ENCODE measurements at places on chromosomes 13 and 19. TPM values are rescaled to one million over a fixed set of nuclear protein-coding genes. Genes with fewer than 3 reads are reported as not detected.

GRCh38 chr13:74644229-74644628, 510.0 kb upstream of the KLF12 start:
- peak; percentile 4 for DNase-seq

- DNase-seq = no peak
Observed at GRCh38 chr19:52527956-52528351, 486 bp downstream of the ZNF808 start.

DNA sequence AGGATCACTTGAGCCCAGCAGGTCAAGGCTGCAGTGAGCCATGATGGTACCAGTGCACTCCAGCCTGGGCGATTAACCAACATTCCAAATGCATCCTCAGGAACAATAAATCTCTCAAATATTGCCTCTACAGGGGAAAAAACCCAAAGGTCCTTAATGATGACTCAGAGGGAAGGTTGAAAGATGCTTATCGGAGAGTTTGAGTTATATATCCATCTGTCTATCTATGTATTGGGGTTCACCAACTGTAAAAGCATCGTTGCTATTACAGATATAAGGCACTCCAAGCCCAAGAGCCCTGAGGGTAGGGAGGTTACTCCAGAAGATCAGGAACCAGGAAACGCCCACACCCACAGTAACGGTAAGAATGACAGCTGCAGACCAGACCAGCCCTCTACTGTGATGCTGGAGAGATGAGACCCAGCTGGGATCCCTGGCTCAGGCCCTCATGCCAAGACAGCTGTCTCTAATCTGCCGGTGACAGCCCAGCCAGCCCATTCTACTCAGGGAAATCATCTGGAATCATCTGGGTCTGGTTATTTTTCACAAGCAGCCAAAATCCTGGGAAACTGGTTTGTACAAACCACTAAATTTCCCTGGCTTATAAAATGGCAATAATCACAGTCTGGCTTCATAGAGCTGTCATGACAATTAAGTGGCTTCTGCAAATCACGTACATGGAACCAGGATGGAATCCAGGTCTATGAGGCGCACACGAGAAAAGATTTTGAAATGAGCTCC, 23.8 kb downstream of the TEX101 start:
- peak; percentile 97 for DNase-seq

GRCh38 chr13:72647422-72647821, 80.0 kb downstream of the MZT1 start:
- no peak for DNase-seq

- DNase-seq = no peak
Observed at GRCh38 chr13:94480672-94481145, 1.2 kb upstream of the DCT start.

ELSPBP1 gene
- total RNA-seq = not detected

GRCh38 chr13:37652596-37652995, 54.0 kb upstream of the POSTN start:
- DNase-seq = peak; percentile 31

COG6 gene
- 14.1 TPM for total RNA-seq

DNA sequence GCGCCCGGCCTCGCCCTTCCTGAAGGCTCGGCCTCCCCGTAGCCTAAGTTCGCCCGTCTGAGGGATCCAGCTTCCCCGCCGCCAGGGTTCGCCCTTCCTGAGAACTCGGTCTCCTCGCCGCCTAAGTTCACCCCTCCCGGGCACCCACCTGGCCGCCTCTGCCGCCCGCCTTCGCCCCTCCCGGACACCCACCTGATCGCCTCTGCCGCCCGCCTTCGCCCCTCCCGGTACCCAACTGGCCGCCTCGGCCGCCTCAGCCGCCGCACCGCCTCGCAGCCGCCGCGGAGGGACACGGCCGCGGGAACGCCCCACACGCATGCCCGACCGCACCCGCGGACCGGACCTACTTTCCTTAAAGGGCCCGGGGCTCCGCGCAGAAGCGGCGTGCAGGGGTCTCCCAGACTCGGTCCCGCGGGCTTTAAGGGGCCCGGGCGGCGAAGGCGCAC, at the start of gene MOB3A:
MOB3A (minus strand) TSS at position 293 of the 446 bp plus-strand sequence. CDS start 17,766 bp downstream, outside the sequence.
- peak; percentile 73 for DNase-seq

DNA sequence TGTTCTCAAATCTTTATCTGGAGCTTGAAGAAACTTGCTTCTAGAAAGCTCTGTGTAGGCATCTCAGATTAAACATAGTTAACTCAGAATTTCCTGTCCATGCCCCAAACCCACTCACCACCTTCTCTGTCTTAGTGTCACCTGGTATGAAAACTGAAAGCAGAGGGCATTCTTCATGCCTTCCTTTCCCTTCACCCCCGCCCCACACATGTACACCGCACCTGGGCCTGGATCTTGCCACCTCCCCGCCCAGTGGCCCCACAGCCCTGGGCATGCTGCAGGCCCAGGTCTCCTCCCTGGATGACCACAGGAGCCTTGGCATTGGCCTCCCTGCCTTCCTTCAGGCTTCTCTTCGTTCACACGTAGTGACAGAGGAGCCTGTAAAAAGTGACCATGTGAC, 15.8 kb downstream of the CFAP97D2 start:
- DNase-seq = no peak

C19orf25 gene
- total RNA-seq = 60.4 TPM

All from A172 (cell line).